ENCODE measurements at places on chromosomes 4 and X. TPM values are rescaled to one million over a fixed set of nuclear protein-coding genes. Genes with fewer than 3 reads are reported as not detected.

DNA sequence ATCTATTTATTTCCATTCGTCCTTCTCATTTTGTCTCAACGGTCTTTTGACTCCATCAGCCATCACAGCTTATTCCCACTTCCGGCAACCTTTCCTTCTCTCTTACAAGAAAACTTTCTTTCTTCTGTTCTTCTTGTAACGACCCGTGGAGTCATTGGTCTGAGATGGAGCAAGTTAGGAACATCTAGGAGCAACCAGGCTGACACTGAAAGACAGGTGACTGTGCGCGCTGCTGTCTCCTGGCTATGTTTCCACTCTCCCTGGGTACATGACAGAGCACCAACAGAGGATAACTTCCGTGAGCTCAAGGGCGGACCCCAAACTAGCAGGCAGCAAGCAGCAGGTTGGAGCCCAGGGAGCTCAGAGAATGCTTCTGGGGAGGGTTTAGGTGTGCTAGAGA is 2.5 kb downstream of the FGF5 start:
- H3K4me1 ChIP-seq: peaks cover 13% of the 10 kb centered on the region
- no peaks in the 10 kb centered on the region for H3K36me3 ChIP-seq
- no peak overlapping the region for H3K4me3 ChIP-seq
- no peaks in the 10 kb centered on the region for H3K27me3 ChIP-seq

DNA sequence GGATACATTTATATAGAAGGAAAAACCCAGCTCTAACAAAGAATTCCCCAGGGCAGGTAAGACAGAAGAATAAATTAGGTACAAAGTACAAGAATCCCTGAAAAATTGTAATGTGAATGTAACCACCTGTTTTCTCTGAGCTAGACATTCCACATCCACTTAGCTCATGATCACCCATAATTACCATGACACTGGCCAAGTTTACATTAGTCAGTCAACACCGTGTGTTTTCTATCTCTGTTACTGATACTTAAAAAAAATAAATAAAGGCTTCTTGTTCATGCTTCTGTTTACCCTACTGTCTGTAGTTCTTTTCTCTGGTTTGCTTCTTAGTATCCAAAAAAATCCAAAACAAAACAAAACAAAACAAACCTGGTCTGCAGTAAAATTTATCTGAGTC is 66.0 kb downstream of the CBLL2 start:
- no peaks in the 10 kb centered on the region for H3K27me3 ChIP-seq
- H3K27ac ChIP-seq: no peak overlapping the region
- no peaks in the 10 kb centered on the region for H3K36me3 ChIP-seq
- H3K4me3 ChIP-seq: no peak overlapping the region
- DNase-seq: no peak

DNA sequence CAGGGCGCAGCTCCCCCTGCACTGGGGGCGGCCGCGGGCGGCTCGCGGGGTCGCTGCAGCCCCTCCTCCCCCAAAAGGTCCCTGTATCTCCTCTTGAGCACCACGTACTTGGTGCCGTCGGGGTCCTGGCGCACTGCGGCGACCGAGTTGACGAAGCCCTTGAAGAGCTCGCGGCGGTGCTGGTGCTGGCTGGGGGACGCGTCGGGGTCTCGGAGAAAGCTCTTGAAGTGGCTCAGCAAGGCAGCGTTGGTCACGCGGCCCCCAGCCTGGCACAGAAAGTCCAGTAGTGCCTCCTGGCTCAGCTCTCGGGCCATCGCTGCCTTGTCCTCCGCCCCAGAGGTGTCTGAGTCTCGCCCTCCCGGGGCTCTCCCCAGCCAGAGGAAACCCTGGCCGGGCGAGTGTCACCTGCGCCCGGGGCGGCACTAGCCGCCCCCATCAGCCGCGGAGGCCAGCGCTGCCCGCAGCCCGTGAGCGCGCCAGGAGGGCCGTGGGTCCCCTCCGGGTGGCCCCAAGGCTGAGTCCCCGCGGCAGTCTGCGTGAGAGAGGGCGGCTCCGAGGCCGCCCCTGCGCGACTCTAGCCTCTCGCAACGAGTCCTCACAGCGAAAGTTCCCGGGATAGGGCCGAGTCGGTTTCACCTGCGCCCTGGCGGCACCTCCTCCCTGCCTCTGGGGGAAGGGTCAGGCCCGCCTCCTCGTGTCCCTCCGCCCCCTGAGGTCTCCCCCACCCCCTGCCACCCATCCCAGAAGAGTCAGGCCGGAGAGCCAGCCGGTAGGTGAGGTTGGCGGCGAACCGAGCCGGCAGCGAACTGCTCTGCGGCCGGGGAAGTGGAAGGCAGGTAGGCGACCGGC is at the start of gene SOWAHB:
TSS of gene SOWAHB (minus strand) at position 609 of the 849 bp plus-strand sequence. CDS start at position 314, 295 bp downstream.
- H3K36me3 ChIP-seq: no peaks in the 10 kb centered on the region
- H3K27ac ChIP-seq: no peak within 1 kb of the TSS
- peaks cover 4% of the 10 kb centered on the region for H3K4me1 ChIP-seq

DNA sequence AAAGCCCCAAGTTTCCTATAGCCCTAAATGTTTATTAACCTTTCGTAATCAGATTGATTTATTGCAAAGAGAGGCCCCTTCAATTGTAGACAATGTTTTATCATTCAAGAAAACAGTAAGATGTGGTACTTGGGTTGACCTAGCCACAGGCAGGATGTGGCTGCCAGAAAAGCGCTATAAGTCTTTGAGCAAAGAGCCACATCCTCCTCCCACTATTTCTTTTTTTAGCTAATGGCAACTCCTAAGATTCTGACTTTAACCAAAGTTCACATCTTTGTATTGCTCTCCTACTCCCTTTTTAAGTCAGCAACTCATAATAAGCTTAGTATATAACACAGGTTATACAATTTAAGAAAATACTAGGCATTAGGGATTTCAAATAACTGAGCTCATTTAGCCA is 70.7 kb upstream of the PPP3CA start:
- H3K27ac ChIP-seq: no peak overlapping the region
- no peak overlapping the region for H3K4me3 ChIP-seq
- no peaks in the 10 kb centered on the region for H3K27me3 ChIP-seq
- DNase-seq: no peak
- no peaks in the 10 kb centered on the region for H3K4me1 ChIP-seq
- H3K36me3 ChIP-seq: no peaks in the 10 kb centered on the region

DNA sequence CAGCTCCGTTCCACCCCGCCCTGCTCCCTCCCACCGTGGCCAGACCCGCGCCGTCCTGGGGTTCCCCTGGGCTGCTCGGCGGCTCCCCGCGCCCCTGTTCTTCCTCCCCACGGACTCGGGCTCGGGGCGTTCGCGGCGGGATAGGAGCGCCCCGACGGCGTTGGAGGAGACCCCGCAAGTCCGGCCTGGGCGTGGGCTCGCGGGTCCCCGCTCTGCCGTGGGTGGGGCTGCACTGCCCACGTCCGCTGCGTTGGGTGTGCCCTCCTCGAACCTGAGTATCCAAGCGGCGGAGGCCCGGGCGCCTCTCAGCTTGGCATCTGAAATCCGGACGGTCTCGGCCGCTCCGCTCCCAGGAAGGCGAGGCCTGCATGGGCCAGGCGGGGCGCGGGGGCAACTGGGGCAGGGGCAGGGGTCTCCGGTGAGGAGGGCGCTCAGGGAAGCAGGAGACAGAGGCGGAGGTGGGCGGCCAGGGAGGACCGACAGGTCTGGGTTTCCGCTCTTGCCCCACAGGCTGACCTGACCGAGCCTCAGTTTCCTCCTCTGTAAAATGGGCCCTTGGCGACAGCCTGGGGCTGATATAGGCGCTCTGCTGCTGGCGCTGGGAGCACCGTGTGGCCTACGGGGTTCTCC is 12.0 kb upstream of the NAT8L start:
- H3K4me1 ChIP-seq: no peaks in the 10 kb centered on the region
- no peak overlapping the region for H3K4me3 ChIP-seq
- no peaks in the 10 kb centered on the region for H3K36me3 ChIP-seq
- H3K27me3 ChIP-seq: no peaks in the 10 kb centered on the region
- no peak for DNase-seq
- H3K27ac ChIP-seq: no peak overlapping the region

Gene HSFX1
- total RNA-seq: 21.7 TPM

Data from ascending aorta (tissue), 2 donors.